Common myeloid progenitor, CD34-positive (primary cell): ENCODE measurements at places on chromosomes 16 and 17.

- DNase-seq: peak; percentile 23
These were observed 21.0 kb downstream of the SOX8 start for GRCh38 chr16:1002399-1003166.

GRCh38 chr17:34511931-34512330, 67.5 kb upstream of the TMEM132E start:
- DNase-seq: no peak

DNA sequence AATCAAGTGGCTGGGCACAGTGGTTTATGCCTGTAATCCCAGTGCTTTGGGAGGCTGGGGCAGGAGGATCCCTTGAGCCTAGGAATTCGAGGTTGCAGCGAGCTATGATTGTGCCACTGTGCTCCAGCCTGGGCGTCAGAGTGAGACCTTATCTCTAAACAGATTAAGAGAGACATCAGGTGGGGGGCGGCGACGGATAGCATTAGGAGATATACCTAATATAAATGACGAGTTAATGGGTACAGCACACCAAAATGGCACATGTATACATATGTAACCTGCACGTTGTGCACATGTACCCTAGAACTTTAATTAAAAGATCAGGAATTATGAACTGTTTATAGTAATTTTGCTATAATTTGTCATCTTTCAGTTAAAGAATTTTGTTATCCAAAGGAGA, 10.3 kb downstream of the RAD51C start:
- DNase-seq: no peak

DNA sequence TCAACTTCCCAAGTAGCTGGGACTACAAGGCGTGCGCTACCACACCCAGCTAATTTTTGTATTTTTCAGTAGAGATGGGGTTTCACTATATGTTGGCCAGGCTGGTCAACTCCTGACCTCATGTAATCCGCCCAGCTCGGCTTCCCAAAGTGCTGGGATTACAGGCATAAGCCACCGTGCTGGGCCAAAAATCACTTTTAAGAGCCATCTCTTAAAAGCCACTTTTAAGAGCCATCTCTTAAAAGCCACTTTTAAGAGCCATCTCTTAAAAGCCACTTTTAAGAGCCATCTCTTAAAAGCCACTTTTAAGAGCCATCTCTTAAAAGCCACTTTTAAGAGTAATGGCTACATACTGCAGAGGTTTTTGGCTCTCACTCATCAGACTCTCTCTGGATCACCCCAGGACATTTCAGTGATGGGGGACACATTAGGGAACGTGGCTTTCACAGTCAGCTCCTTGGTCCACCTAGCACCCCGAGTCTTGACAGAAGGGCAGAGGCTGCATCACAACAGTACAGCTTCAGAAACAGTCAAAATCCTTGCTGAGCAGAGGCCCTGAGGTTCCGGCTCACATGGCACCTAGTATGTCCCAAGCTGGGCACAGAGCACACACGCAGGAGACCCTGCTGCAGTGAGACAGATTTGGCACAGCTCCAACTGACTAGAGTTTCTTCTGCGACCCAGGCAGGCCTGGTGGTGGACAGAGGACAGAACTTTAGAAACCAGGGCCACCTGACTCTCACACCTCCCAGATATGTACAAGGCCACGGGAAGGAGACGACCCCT, 23.6 kb downstream of the RANBP10 start:
- DNase-seq: no peak

GRCh38 chr16:15874745-15875314, 13.6 kb downstream of the CEP20 start:
- DNase-seq: peak; percentile 58

DNA sequence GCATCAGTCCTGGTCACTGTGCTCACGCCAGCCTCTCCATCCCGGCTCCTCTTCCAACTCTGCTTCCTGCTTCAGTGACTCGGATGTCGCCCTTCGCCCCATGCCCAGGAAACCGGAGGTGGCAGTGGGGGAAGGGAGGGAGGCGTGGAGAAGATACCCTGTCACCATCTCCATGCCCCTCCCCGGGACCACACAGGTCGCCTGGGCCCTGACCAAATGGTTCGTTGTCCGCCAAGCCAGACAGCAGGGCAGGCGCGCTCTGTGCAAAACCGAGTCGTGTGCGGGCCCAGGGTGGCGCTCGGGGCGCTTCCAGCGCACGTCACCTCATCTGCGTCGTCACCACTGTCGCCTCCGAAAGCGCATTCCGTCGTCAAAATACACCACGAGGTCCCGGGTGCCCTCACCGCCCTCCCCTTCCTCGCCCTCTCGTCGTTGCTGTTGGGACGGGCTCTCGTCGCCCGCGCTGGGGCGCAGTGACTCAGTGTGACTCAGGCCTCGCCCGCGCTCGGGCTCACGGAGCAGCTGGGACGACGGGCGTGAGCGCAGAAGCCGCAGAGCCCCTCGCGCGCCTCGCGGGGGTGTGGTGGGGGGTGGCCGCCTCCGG, 39.2 kb downstream of the ZNF778 start:
- peak; percentile 87 for DNase-seq

GRCh38 chr16:66155933-66156332, 210.6 kb upstream of the CDH5 start:
- DNase-seq: no peak

DNA sequence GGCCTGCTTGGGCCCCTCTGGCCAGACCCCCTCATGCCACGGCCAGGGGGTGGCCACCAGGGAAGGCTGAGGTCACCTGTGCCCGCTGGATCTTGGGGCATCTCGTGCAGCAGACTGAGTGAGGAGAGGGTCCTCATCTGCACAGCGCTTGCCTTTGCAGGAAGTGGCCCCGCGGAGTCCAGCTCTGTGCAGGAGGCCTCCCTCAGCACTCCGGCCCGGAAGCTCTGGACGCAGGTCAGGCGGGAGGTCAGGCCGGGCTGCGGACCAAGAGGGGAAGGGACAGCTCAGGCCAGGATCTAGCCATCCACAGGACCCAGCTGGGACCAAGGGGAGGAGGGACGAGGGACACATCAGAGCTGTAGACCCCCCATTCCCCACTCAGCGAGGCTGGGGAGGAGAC, 72.4 kb downstream of the LITAF start:
- DNase-seq: no peak

GRCh38 chr16:78851266-78851665, 749.3 kb downstream of the MAF start:
- DNase-seq: no peak

DNA sequence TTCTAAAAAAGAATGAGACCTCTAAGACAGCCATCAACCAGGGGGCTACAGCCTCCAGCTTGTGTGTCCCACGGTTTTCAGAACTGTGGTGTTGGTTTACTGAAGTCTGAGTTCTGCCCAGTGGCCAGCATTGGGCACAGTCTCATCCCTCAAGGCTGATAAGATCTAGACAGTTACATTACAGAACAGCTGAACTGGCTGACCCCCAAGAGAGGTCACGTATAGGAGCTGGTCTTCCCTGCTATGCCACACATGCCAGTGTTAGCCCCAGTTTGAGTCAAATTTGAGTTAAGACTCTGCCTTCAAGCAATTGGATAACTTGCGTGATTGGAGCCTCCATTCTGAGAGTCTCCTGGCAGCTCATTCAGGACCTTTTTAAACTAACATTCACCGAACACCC, 14.8 kb upstream of the NUP93 start:
- no peak for DNase-seq

DNA sequence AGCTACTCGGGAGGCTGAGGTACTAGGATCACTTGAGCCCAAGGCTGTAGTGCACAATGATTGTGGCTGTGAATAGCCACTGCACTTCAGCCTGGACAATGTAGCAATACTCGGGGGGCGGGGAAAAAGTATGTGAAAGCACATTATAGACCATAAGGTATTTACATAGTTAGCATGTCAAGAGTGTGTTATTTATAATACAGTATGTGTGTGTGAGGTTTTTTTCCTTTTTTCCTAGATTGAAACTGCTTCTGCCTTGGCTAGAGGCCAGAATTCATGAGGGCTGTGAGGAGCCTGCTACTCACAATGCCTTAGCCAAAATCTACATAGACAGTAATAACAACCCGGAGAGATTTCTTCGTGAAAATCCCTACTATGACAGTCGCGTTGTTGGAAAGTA, 30.5 kb downstream of the PTRH2 start:
- DNase-seq: no peak

DNA sequence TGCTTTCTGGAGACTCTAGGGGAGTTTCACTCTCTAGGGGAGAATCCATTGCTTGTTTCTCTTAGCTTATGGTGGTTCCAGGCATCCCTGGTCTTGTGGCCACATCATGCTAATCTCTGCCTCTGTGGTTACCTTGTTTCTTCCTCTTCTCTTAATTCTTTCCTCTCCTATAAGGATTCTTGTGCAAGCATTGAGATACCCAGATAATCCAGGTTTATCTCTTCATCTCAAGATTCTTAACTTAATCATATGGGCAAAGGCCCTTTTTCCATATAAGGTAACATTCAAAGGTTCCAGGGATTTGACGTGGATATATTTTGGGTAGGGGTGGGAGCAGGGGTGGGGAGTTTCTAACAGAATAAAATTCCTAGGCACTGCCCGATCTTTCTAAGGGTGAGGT, 32.6 kb downstream of the FAM20A start:
- no peak for DNase-seq
